ENCODE measurements at places on chromosomes 16 and 17.

- no peak for DNase-seq
These were observed 105.8 kb upstream of the METRNL start for GRCh38 chr17:82973456-82974135.

DNA sequence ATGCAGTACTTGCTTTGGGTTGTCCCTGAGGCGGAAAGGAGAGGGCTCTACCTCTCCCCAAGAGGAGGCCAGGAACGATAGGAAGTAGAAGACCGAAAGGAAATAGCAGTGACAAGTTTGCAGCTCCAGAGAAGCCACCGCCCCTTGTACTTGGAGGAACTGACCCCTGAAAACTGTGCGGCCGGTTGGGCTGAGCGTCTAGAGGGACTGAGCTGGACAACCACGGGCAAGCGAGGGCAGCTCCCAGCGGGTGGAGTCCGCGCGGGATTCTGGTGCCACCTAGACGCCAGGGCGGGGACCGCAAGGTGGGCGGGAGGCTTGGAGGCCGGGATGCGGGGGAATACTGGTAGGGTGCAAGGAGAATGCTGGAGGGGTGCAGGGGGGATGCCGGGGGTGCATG lies 1.3 kb upstream of the SLC6A4 start:
- DNase-seq = peak; percentile 26

DNA sequence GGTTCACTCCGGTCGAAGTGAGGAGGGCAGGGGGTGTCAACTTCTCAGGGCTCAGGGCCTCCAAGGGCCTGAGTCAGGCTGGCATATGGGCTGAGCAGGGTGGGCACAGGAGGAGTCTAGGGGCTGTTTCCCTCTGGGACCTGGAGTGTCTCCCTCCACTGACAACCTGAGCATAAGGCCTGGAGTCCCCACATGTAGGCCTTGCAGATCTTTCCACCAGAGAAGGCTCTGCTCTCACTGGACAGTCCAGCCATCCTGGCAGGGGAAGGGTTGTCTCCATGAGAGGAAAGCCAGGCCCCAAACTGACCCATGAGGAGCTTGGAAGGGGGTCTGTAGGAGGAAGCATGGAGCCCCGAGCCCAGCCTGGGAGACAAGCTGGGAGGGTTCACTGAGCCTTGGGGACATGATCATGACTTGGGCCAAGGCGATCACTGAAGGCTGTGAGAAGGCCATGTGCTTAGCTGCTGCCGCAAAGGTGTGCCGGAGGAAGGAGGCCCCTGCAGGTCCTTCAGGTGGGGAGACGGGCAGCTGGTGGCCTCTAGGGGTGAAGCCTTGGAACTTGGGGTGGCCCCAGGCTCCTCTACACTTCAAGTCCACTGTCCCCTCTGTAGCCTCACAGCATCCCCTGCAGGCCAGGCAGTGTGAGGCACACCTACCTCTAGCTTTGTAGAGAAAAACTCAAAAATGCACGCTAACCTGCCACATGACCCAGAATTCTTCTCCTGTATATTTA lies 9.9 kb downstream of the CMTM2 start:
- no peak for DNase-seq

DNA sequence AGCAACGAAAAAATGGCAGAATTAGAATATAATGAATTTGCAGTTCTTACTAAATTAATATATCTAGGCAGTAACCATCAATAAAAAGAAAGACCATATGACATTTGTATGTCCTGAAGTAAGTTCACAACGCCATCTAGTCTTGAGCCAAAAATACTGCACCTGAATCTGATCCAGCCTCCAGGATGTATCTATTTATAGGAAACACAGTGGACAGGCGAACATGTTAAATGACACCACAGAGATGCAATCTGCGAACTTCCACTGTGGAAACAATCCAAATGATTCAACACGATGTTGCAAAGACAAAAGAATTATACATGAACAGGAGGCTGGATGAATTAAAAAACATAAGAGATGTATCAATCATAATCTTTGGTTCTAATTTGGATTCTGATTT lies 197.6 kb downstream of the CDH13 start:
- no peak for DNase-seq

GRCh38 chr17:59415397-59415796 lies 83.9 kb downstream of the YPEL2 start:
- no peak for DNase-seq

- no peak for DNase-seq
These were observed 3.1 kb downstream of the TMEM92 start for GRCh38 chr17:50277357-50277754.

GRCh38 chr17:13599864-13600263 lies 1.9 kb downstream of the HS3ST3A1 start:
- DNase-seq = no peak

GRCh38 chr17:39663688-39664580 lies 1.2 kb upstream of the TCAP start:
- no peak for DNase-seq

DNA sequence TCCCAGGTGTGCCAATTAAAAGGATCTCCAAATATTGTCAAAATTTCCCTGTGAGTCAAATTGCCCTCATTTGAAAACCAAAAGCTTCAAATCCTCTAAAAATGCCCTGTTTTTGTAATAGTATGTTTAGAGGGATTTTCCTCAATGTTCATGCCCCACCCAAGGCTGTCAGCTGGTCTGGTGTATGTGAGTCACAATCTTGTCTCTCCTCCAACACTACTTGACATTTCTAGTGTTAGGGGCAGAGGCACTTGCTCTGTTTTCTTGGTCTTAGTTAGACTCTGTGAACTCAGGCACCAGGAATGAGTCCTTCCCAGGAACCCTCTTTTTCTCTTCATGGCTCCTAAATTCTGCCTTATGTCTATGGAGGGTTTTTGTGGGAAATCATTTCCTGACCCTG lies 634.8 kb downstream of the KCNJ2 start:
- DNase-seq = no peak

DNA sequence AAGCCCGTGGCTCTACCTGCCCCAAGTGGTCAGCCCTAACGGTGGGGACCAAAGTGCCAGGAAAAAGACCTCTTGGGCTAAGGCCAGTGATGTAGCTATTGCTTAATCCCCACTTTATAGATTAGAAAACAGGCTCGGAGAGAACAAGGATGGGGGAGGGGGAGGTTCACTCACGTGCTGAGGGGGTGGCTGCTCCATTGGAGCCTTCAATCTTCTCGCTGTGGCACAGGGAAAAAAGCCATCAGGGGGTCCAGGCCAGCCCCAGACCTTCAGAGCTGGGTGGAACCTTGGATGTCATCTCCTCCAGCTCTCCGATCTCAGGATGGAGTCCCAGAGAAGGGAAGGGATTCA lies 45.9 kb downstream of the SRCIN1 start:
- DNase-seq = no peak

DNA sequence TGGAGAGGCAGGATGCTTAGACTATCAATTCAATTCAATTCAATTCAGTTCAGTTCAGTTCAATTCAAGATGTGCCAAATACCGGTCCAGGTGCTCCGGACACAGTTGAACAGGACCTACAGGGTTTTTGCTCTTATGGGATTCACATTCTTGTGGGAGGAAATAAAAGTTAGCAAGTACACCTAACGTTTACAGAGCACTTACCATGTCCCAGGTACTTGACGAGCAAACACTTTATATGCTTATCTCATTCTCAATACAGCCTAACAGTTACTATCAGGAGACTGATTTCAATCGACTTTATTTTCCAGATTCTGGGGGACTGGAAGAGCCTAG lies 467 bp upstream of the GDE1 start:
- no peak for DNase-seq

GRCh38 chr16:10070591-10070990 lies 111.6 kb downstream of the GRIN2A start:
- DNase-seq = no peak

DNA sequence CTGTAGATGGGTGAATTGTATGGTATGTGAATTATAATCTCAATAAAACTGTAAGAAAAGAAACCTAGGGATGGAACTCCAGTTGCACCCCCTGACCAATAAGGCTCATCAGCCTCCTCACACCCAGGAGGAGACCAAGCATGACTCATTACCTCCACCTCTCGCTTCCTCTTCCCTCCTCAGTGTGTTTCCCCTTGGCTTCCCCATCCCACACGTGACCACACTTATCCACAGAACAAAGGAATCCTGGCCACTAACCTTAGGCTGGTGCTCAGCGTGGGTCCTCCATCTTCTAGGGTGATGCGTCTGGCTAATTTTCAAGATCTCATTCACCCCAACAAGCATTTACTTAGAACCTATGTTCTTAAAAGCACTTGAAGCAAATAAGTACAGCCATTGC lies 36.2 kb upstream of the MAP3K14 start:
- no peak for DNase-seq

GRCh38 chr16:51290442-51291285 lies 139.6 kb upstream of the SALL1 start:
- no peak for DNase-seq

DNA sequence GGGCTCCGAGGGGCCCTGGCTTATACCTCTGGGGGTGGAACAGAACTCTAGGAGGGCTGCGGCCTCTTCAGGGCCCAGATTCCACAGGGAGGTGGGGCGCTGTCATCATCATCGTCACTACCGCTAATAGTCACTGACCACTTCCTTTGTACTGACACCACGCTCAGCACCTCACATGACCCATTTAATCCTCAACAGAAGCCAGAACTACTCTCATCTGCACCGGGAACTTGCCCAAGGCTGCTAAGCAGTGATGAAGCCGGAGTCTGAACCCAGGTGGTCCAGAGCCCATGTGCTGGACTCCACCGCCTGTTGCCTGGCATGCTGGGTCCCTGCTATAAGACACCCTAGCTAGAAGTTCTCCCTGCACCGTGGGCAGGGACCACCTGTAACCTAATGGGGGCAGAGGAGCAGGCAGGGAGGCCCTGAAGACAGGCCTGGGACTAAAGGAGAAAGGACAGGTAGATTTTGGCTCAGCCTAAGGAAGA lies 12.0 kb downstream of the UNC13D start:
- DNase-seq = no peak
